ENCODE measurements at places on chromosomes 16 and 17. TPM values are rescaled to one million over a fixed set of nuclear protein-coding genes. Genes with fewer than 3 reads are reported as not detected.

SLC13A2 gene
- 1.1 TPM for total RNA-seq

TK2 gene
- total RNA-seq = 24.0 TPM

POLR2C gene
- 58.2 TPM for total RNA-seq

SEC14L5 gene
- total RNA-seq = 3.1 TPM

SLC7A5 gene
- total RNA-seq = 14.5 TPM

TIGD7 gene
- 11.1 TPM for total RNA-seq

ABI3 gene
- 4.5 TPM for total RNA-seq

CLEC10A gene
- total RNA-seq = 2.8 TPM

COL1A1 gene
- 3,144 TPM for total RNA-seq

NT5C gene
- total RNA-seq = 50.8 TPM

GLTPD2 gene
- not detected for total RNA-seq

NXPH3 gene
- 1.8 TPM for total RNA-seq

HIC1 gene
- 56.1 TPM for total RNA-seq

KRTAP9-6 gene
- not detected for total RNA-seq

CBX2 gene
- total RNA-seq = 7.0 TPM

PIRT gene
- total RNA-seq = 0.82 TPM

HP gene
- 2.4 TPM for total RNA-seq

SEPTIN12 gene
- total RNA-seq = not detected

ITGB3 gene
- total RNA-seq = 16.8 TPM

CSH2 gene
- total RNA-seq = not detected

KRT36 gene
- not detected for total RNA-seq

NTN1 gene
- total RNA-seq = 32.8 TPM

PRSS21 gene
- not detected for total RNA-seq

CDH1 gene
- total RNA-seq = 34.3 TPM

SCNN1B gene
- total RNA-seq = 3.8 TPM

TBC1D3G gene
- total RNA-seq = 0.41 TPM

SLFN14 gene
- 0.31 TPM for total RNA-seq

PLK1 gene
- total RNA-seq = 4.6 TPM

MPP3 gene
- 6.8 TPM for total RNA-seq

CD300E gene
- total RNA-seq = not detected

CCL5 gene
- total RNA-seq = 3.5 TPM

FN3K gene
- 8.4 TPM for total RNA-seq

JPT2 gene
- 40.4 TPM for total RNA-seq

SNAI3 gene
- total RNA-seq = 6.5 TPM

HAS3 gene
- 2.3 TPM for total RNA-seq

TAT gene
- total RNA-seq = not detected

VASN gene
- total RNA-seq = 16.8 TPM

METRNL gene
- total RNA-seq = 45.6 TPM

AMDHD2 gene
- total RNA-seq = 24.6 TPM

CRHR1 gene
- total RNA-seq = 0.41 TPM

SP6 gene
- total RNA-seq = 0.82 TPM

ZP2 gene
- total RNA-seq = 2.1 TPM

ZFPM1 gene
- total RNA-seq = 0.41 TPM

HID1 gene
- 12.3 TPM for total RNA-seq

HOXB13 gene
- not detected for total RNA-seq

PPP1R1B gene
- 7.1 TPM for total RNA-seq

SPSB3 gene
- total RNA-seq = 43.5 TPM

NGFR gene
- 59.2 TPM for total RNA-seq

DOC2B gene
- total RNA-seq = 5.0 TPM

PERCC1 gene
- total RNA-seq = not detected

Measured in tongue (tissue), 3 donors.